ENCODE measurements at places on chromosomes 12 and 14. TPM values are rescaled to one million over a fixed set of nuclear protein-coding genes. Genes with fewer than 3 reads are reported as not detected.

The ASCL1 gene
- not detected for total RNA-seq

The AKAP5 gene
- total RNA-seq: 0.48 TPM

The POP5 gene
- 17.9 TPM for total RNA-seq

The CHMP4A gene
- total RNA-seq: 32.0 TPM

The LHX5 gene
- not detected for total RNA-seq

The MANSC1 gene
- 56.6 TPM for total RNA-seq

The KCNC2 gene
- total RNA-seq: not detected

The PZP gene
- 0.24 TPM for total RNA-seq

The DIO2 gene
- total RNA-seq: not detected

The EML5 gene
- not detected for total RNA-seq

The CD163 gene
- not detected for total RNA-seq

DNA sequence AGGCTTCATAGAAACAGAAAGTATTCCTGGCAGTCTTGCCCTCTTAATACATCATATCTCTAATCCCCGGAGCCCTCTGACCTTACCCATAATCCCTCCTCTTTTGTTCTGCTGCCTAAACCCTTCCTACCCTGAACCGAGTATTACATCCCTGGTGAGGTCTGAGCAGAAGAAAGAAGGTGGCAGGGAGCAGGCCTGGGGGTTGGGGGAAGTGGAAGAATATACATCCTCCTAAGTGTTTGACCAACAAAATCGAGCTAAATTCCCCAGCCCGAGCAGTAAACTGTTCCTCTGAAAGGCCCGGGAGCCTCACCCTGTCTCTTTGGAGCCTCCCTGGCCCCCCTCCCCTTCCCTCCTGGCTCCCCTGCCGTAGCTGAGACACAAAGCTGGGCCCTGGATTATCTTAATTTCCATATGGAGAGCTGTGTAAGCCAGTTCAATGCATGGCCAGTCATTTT lies 192.6 kb upstream of the LHX5 start:
- DNase-seq: no peak

GRCh38 chr12:40989785-40990184 lies 198.3 kb upstream of the PDZRN4 start:
- no peak for DNase-seq

DNA sequence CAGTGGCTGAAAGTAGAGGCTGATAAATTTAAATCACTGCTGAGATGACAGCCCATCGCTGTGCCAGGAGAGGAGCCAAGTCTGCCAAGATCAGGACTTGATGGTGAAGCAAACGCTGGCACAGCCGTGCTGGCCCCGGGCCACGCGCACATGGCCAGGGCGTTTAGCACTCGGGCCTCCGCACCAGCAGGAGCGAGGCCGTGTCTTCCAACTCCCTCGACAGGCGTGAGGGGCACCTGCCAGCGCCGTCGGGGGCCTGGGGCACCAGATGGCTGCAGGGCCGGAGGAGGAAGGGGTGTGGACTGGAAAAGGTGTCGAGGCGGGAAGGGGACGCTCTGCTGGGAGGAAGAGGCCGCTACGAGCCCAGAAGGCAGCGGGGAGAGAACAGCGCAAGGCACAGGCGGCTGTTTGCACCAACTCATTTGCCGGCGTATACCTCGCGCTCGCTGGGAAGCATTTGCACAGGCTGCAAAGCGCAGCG lies 29.5 kb downstream of the RIMBP2 start:
- no peak for DNase-seq

GRCh38 chr14:59293935-59294661 lies 105.6 kb downstream of the DAAM1 start:
- no peak for DNase-seq

DNA sequence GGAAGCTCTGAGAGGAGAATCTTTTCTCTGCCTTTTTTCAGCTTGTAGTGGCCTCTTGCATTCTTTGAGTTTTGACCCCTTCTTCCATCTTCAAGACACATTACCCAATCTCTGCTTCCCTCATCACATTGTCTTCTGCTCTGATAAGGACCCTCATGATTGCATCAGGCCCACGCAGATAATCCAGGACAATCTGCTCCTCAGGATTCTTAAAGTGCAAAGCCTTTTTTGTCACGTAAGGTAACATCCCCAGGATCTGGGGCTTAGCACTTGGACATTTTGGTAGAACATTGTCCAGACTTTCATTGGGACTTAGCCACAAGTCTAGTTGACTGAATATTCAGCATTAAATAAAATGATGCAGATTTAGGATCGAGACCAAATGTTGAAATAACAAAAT lies 521.2 kb downstream of the RMST start:
- no peak for DNase-seq

DNA sequence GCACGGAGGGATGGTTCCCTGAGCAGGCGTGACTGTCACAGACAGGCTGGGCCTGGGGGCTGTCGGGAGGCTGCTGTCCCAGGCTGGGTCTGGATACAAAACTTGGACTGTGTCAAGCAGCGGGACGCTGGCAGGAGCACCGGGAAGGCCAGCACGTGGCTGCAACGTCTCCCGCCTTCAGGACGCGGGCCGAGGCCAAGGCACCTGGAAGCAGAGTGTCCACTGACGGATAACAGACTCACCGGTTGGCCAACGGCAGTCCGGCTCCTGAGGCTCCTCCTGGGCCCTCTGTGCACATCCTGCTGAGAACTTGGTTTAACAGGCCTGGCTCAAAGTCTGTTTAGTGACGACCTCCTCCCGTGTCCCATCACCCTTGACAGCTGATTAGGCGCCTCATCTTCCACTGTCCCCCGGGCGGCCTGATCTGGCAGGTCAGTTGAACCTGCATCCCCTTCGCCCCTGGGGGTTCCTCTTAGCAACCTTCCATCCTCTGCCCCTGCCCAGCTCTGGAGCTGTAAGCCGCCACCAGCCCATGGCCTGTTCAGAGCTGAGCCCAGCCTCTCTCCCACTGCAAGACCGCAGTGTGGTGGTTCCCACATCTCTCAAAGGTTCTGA lies 2.5 kb downstream of the XRCC3 start:
- no peak for DNase-seq

DNA sequence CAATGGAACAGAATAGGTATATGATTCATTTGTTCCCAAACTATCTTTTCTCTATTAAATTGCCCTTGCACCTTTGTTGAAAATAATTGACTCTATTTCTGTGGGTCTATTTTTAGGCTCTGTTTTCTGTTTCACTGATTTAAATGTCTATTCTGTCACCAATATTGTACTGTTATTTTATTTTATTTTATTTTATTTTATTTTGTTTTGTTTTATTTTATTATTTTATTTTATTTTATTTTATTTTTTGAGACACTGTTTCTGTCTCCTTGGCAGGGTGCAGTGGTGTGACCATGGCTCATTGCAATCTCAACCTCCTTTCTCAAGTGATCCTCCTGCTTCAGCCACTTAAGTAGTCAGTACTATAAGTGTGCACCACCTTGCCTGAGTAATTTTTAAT lies 34.9 kb downstream of the OR4N2 start:
- DNase-seq: no peak

DNA sequence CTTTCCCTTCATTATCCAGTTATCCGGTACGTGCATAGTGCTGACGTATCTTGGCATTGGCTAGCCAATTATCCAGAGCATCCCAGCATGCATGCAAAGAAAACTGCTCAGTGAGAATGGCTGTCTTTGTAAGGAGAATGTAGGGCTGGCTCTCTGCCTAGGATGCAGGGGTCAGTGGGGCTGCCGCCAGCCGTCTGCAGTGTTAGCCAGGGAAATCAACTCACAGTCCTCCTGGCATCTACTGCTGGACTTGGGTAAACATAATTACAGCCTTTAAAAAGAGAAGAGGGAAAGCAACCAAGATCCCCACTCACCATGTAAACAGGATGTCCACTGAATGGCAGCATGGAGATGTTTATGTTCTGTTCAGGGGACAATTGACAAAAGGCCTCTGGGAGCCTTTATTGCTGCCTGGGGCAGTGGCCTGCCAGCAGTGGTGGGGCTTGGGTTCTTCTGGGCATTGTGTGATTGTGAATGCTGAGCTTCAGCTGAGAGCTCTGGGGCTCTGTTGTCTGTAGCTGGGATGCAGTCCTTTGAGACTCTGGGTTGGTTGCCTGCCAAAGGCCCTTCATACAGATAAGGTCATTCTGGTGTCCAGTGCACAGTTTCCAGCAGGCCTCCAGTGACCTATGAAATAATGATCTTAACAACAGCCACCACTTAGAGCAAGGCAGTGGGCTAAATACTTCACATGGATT lies 121.8 kb downstream of the TBC1D30 start:
- DNase-seq: peak; percentile 23

DNA sequence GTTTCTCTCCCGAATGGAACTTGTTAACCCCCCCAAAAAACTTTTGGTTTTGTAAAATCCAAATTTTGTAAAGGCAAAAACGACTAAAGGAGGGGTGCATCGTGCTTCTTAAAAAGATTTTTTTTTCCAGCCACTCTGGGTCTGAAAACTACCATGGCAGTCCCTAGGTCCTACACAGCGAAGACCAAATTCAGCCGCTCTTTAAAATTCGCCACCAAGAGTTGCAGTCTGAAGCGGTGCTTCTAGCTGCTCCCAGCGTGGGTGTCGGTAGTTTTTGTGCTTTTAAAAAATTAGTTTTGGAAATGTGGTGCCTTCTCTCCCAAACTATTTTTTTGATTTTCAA lies 873 bp upstream of the GSC start:
- DNase-seq: no peak

GRCh38 chr12:51471111-51471864 lies 46.7 kb downstream of the SLC4A8 start:
- DNase-seq: peak; percentile 25

DNA sequence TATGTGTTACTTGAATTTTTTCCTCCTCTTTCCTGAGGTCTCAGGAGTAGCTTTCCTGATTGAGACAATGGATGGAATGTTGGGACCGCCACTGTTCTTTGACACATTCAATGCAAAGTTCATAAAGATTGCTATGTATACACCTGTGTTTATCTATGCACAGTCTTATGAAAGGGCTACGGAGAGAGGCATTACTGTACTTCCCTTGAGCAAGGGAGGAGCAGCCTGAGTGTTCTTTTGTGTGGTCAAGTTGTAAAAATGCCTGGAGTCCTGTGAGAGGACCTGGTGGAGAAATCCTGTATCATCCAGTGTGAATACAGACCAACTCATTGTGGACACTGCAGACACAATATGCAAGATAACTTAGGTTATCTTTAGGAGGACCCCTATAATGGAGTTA lies 1.2 kb downstream of the SRGAP1 start:
- DNase-seq: peak; percentile 18

GRCh38 chr12:46005151-46005797 lies 14.9 kb upstream of the SCAF11 start:
- no peak for DNase-seq

- no peak for DNase-seq
Measured at GRCh38 chr12:67804168-67804567, 155.6 kb downstream of the DYRK2 start.
